ENCODE measurements at places on chromosomes 7 and 10.

GRCh38 chr7:898460-898854 is 22.1 kb downstream of the GET4 start:
- DNase-seq, result no peak

- DNase-seq, result no peak
These were observed 135.5 kb upstream of the GLI3 start for GRCh38 chr7:42372479-42372878.

- no peak for DNase-seq
These were observed 130.3 kb downstream of the ATE1 start for GRCh38 chr10:121797490-121797889.

- no peak for DNase-seq
These were observed 344.2 kb upstream of the MKI67 start for GRCh38 chr10:128470321-128470965.

DNA sequence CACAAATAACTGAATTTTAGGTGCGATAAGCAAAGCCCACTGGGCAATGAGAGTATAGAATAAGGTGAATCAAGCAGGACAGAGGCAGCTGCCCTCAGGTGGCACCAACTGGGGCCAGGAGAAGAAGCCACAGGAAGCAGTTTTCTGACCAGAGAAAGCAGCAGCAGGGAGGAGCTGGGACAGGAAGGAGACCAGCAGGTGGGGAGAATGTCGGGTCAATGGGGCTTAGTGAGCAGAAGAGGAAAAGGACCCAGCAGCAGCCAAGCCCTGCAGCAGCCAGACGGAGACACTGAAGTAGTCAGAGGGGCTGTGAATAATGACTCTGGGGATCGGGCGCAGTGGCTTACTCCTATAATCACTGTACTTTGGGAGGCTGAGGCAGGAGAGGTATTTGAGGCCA is 209.6 kb upstream of the SH2B2 start:
- DNase-seq, result no peak

DNA sequence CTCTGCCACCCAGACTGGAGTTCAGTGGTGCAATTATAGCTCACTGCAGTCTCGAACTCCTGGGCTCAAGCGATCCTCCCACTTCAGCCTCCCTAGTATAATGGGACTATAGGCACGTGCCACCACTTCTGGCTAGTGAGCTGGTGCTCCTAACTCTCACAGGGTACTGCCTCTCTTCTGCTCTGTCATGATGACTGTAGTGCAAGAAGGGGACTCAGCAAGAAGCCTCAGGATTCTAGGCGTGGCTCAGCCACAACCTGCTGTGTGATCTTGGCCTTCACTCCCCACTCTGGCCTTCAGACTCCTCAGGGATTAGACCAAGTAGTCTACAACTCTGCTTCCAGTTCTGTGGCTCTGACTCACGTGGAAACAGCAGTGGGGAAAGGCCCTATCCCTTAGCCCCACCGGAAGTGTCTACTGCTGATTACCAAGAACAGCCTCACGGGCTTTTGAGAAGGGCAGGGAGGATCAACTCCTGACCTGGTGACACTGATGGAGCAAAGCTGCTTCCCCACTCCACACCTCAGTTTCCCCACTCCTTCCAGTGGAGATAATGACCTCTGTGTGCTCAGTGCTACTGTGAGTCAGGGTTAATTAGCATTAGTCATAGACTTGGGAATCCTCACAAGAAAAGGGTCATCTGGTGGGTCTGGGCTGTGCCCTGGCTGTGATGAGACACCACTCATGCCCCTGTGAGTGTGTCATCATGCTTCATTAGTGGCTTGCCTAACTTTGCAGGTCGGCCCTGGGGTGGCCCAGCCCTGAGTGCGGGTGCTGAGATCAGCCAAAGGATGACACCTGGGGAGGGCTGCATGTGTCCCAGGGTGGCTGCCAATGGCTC is 41.1 kb downstream of the ZC3HC1 start:
- peak; percentile 47 for DNase-seq

DNA sequence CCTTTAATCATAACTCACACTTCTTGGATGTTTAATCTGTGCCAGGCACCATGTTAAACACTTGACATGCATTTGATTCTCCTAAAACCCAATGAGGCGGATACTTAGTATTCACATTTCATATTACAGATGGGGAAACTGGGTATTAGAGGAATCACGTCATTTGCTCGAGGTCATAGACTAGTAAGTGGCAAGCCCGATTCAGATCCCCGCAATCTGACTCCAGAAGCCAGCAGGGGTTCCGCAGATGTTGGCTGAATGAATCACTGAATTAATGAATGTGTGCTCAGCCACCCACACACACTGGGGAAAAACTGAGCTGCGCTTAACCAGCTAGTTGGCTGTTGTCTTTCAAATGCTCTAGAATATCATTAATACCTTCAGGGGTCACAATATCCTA is 22.5 kb upstream of the ENO4 start:
- DNase-seq, result no peak

- DNase-seq, result no peak
These were observed 11.2 kb downstream of the MXI1 start for GRCh38 chr10:110218632-110219031.

GRCh38 chr7:89714131-89714530 is 440.1 kb upstream of the STEAP1 start:
- DNase-seq, result no peak

DNA sequence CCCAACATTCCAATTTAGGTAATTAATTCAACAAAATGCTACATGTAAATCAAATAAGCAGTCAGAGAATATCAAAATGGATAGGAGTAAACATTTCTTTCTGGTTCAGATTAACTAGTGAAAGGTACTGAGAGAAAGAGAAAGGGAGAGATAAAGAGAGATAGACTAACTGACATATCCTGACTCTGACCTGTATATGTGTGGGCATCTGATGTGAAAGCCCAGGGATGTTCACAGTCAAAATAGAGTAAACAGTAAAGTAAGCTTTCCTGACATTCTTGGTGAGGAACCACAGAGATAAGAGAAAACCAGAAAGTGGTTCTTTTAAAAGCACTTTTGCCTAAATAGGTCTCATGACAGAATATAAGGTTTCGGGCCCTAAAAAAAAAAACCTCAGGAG is 37.5 kb upstream of the ANK3 start:
- no peak for DNase-seq
